ENCODE measurements at places on chromosomes 3 and 15.

DNA sequence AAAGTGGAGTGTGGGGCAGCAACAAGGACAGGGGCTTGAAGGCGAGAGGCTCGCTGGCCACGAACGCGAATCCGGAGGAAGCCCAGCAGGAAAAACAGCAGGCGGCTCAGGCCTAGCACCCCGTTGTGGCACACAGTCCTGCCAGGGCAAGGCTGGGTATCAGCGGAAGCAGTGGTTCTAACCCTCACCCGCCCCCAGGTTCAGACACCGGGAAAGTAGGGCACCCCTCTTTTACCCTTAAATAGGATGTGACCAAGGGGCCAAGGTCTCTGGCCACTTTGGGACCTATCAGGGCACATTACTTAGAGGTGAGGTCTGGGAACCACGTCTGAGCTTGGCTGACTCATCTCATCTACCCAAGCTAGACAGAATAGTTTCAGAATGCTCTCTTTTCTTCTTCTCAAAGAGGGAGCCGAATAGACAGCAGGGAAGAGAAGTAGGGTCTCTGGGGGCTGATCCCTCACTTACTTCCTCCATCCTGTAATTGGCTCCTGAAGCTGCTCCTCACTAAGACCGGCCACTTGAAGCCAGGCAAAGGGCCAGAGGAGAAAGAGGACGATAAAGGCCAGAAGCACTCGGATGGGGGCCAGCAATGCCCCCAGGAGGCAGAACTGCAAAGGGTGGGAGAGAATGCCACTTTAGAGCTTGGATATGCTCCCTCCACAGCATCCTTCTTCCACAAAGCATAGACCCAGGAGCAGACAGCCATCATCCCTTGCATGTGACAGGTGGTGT, 1.7 kb downstream of the LPCAT4 start:
- no peak for DNase-seq

DNA sequence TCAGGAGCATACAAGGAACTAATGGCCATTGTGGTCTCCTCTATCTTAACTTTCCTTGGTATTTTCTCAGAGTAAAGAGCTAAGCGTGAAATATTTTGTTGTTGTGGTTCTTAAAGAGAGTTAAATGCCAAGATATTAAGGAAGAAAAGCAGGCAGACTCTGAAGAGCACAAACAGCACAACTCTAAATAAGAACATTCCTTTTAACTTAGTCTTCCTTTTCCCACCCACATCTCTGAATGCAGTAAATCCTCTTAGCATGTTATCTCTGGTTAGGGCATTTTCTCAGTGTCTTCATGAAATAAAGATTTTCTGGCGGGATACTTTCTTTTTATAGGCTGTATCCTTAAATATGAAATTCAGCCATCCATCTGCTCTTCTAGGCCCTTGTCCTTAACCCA, 1.5 kb downstream of the GPR87 start:
- no peak for DNase-seq

DNA sequence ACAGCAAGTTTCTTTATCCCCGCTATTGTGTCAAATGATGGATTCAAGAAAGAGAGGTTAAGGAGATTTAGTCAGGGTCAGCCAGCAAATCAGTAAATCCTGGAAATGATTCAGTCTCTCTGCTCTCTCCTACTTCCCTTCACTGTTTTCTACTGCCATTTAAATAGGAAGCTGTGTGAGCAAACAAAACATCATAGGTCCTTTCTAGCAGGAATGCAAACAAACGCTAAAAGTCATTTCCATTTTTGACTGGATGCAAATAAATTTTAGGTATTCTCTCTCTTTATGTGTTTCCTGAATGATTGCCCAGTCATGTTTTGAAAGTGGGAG, 299.4 kb upstream of the RORA start:
- no peak for DNase-seq

GRCh38 chr3:162015856-162016255, 519.2 kb downstream of the OTOL1 start:
- DNase-seq = no peak

DNA sequence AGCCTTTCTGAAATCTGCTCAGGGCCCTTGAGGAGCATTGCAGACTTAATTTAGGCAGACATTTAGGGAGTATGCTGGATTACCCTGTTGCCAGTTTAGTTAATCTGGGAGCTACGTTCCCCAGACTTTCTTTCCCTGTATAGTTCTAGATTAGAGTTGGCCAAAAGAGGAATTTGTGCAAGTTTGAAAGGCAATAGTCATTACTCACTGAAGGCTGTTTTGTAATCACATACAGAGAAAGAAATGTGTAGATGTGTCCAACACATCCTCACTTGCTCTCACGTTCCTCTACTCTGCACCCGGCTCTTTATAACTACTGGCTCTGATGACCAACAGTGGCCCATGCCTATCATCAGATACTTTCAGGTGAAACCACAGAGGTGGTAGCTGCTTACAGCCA, 24.2 kb downstream of the MASP1 start:
- no peak for DNase-seq

- DNase-seq = no peak
Measured at GRCh38 chr3:35965908-35966307, 326.6 kb downstream of the ARPP21 start.

- DNase-seq = no peak
Measured at GRCh38 chr3:13455644-13456043, 24.5 kb upstream of the HDAC11 start.

DNA sequence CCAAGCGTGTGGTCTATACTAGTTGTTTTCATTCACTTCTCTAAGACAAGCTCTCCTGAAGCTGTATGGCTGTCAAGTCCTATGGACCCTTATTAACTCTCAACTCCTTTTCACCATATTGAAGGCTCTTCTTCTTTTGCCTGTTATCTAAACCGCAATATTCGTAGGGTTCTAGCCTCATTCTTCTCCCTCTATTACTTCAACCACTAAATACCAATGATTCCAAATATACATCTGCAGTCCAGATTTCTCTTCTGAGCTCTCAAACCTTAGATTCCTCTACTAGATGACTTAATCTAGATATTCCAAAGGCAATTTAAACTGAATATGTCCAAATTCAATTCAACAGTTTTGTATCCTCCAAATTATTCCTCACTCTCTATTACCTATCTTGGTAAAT, 24.6 kb downstream of the AQR start:
- DNase-seq = no peak
